Stimulated activated CD4-positive, alpha-beta T cell treated with anti-CD3 and anti-CD28 coated beads, TNF-alpha, amount 100 ng/mL, for 48 hours (primary cell): ENCODE measurements at places on chromosomes 2 and 18.

- DNase-seq: no peak
Measured at GRCh38 chr2:137437386-137437785, 526.9 kb upstream of the HNMT start.

GRCh38 chr2:2579814-2580213 is 248.7 kb upstream of the MYT1L start:
- DNase-seq: no peak

GRCh38 chr18:67001052-67001451 is 397.2 kb upstream of the CDH19 start:
- no peak for DNase-seq

- DNase-seq: no peak
Measured at GRCh38 chr2:177799531-177799930, 273.0 kb downstream of the PDE11A start.

DNA sequence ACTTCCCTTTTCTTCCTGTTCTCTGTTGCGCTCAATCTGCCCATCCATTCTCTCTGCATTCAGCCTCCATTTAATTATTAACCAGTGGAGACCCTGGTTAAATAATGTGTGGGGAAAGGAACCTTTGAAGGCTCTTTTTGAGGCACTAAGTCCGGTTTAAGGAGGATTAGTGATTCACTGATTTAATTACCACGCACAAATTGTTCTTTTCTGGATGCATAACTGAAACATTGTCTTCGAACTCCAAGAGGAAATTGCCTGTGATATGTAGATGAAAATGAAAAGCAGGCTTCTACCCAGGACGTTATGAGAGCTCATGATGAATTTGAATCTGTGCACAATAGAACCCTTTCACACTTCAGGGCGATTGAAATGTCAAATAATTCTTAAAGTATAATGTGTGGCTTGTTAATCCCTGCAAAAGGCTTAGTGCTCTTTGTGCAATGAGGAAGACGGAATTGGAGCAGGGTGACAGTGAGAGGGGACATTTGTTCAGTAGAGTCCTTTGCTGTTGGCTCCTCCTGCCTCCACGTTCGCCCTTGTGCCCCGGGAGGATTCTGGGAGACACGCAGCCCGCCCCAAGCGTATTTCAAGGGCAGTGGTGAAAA is 51.1 kb upstream of the ZNF236 start:
- no peak for DNase-seq

GRCh38 chr2:29640360-29640759 is 281.0 kb downstream of the ALK start:
- DNase-seq: no peak

GRCh38 chr2:24843330-24843860 is 50.2 kb downstream of the CENPO start:
- DNase-seq: no peak

GRCh38 chr2:132871831-132872230 is 201.8 kb upstream of the LYPD1 start:
- DNase-seq: no peak

GRCh38 chr2:191724015-191724414 is 46.1 kb downstream of the NABP1 start:
- no peak for DNase-seq

- no peak for DNase-seq
Measured at GRCh38 chr2:216486708-216487107, 11.9 kb upstream of the RPL37A start.

DNA sequence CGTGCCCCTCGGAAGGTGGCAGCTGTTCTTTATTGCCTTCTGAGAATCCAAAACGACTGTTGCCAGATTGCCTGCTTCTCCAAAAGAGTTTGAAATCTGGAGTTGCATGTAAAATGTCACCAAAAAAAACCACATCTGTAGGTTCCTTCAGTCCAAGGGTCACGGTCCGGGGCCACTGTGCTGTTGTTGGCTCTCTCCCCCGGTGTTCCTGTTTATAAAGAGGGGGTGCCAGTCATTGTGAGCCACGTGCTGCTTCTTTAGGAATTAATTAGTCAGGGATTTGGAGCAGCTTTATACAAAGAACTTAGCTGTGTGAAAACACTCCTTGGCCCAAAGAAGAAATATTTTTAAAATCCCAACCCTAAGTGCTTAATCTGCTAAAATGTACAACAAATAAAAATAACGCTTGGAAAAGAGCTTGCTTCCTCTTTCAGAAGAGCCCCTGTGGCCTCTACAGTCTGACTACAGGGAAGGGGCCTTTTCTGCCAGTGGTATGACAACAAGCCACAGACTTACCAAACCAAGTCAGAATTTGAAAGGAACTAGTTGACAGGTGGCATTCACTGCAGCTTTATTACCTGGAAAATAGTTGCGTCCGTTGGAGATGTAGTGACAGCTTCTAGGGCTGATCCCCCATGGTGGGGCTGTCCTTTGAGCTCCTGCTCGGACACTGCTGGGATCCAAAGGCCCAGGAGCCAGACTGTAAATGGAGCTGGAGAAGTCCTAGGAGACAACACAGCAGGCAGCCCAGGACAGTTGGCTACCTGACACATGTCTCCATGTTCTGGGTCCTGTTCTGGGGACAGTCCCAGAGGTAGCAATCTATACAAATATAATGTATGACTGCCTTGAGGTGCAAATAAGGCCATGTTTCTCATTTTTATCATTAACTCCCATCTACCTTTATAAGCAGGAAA is 84.5 kb upstream of the SLC1A4 start:
- DNase-seq: no peak

GRCh38 chr2:237706257-237706656 is 78.9 kb downstream of the LRRFIP1 start:
- no peak for DNase-seq

GRCh38 chr2:39618236-39618635 is 47.5 kb upstream of the TMEM178A start:
- no peak for DNase-seq

GRCh38 chr2:149513461-149513860 is 74.1 kb downstream of the MMADHC start:
- no peak for DNase-seq

DNA sequence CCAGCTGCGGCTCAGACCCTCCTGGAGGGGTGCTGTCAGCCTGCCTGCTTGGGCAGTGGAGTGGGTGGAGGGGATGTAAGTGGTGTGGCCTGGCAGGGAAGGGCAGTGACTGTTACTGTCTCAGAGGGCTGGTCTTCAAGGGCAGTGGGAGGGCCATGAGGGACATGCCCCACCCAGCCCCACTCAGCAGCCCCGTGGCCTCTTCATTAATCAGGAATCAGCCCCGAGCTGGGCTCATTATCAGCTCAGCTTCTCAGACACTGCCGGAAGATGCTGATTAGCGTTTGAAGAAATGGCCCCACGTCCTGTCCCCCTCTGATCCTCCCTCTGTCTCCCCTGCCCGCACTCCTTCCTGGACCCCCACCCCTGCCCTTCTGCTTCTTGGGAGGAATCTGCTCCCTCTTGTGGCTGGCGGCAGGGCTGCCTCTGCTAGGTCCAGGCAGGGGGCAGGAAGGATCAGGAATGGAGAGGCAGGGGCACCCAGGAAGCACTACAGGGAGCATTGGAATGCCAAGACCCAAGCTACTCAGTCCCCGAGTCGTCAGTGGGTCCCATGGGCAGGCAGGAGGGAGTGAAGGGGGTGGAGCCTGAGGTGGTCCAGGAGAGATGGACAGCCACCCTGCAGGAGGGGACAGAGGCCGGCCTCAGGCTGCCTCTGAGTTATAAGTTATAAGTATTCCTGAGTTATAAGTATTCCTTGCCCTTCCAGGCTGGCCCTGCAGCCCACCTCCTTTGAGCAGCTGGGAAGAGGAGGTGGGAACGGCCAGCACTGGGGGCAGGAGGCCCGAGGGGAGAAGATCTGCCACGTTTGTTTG is 7.0 kb downstream of the ASIC4 start:
- no peak for DNase-seq

DNA sequence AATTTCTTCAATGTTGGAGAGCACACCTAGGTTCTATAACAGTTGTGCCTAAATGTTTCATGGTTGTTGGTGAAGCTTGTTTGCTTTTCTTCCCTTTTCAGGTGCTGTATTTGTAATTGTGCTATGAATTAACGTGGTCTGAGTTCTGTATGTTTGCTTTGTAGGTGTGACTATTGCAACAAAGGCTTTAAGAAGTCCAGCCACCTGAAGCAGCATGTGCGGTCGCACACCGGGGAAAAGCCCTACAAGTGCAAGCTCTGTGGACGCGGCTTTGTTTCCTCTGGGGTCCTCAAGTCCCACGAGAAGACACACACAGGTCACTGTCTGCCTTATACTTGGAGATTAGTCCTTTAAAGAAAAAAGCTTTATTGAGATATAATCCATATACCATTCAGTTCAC is 91.2 kb downstream of the ZNF236 start:
- no peak for DNase-seq

DNA sequence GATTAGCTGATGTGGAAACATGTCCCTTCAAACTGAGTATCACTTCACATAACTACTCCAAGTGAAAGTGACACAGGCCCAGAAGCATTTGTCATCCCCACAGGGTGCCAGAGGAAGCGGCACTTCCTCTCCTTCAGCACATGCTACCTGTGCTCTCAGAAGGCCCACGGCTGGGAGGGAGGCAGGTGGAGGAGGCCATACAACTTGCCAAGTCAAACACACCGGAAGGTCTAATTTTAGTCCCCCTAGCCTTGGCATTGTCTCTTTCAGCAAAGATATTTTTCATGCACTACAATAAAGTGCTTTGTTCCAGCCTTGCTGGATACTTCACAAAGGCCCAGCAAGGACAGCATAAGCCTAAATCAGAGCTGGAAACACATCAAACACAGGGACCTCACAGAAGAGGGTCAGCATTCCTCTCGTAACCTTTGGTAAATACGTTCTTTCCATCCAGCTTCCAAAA is 38.0 kb downstream of the VSNL1 start:
- DNase-seq: no peak

GRCh38 chr2:17135619-17136018 is 382.6 kb downstream of the RAD51AP2 start:
- DNase-seq: no peak

GRCh38 chr2:103788951-103789350 is 1027.1 kb downstream of the TMEM182 start:
- no peak for DNase-seq

- peak; percentile 81 for DNase-seq
Measured at GRCh38 chr2:8544786-8545694, 136.8 kb upstream of the ID2 start.

GRCh38 chr2:144006139-144006538 is 513.8 kb downstream of the ZEB2 start:
- no peak for DNase-seq

DNA sequence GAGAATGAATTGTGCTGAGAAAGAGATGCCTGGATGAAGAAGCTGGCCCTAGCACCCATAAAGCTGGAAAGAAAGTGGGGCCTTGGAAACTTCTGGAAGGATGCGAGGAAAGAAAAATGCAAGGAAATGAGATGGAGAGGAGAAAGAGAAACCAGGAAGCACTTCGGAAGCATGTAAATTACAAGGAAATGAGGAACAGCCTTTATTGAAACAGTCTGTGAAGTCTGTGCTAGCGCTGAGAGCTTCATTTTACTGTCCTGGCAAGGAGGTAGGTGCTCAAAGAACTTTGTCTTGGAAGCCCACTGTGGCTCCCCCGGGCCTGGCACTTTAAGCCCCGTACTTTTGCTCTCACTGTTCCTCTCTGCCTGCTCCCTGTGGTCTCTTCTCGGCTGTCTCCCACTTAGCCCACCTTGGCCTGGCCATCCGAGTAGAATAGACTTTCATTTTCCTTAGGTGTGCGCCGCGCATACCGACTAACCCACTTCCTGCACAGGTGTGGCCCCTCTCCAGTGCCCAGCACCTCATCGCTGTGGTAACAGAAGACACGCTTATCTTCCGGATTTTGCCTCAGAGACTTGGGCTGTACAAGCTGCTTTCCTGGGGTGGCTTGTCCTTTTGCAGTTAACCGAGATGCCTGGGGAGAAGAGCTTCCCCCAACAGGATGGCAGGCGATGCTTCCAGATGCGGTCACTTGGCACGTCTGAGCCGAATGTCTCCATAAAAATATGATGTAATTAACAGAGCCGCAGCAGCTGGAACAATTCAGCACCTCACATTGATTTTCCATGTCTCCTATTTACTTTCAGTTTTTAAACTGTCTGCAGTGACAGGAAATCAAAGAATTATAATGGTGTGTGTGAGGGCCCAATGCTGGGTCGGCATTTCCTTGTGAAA is 199.6 kb downstream of the HRH4 start:
- peak; percentile 12 for DNase-seq

GRCh38 chr2:172340394-172340793 is 87.0 kb upstream of the ITGA6 start:
- no peak for DNase-seq

DNA sequence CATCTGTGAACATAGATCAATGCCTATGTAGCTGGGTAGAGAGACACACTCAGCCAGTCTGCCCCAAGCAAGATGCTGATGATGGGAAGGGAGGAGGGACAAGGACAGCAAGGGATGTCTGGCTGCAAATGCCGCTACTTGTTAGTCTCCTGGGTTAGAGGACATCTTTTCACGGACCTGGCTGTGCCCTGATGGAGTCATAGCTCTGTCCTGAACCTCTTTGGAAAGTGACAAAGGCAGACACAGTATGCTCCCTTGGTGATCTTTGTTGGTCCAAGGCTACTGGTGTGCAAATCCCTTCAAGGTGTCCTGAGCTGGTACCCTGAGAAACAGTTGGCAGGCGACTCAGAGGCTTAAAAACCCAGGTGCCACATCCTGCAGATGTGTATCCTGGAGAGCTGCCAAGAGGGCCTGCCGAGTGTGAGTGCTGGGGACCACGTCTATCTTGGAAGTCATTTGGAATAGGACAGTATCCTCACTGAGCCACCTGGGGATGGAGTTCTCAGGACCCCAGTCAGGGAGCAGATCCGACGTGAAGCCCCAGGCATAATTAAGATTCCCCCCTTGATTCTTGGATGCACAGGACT is 10.8 kb downstream of the FOSL2 start:
- no peak for DNase-seq

- no peak for DNase-seq
Measured at GRCh38 chr2:12834239-12834638, 117.5 kb downstream of the TRIB2 start.

DNA sequence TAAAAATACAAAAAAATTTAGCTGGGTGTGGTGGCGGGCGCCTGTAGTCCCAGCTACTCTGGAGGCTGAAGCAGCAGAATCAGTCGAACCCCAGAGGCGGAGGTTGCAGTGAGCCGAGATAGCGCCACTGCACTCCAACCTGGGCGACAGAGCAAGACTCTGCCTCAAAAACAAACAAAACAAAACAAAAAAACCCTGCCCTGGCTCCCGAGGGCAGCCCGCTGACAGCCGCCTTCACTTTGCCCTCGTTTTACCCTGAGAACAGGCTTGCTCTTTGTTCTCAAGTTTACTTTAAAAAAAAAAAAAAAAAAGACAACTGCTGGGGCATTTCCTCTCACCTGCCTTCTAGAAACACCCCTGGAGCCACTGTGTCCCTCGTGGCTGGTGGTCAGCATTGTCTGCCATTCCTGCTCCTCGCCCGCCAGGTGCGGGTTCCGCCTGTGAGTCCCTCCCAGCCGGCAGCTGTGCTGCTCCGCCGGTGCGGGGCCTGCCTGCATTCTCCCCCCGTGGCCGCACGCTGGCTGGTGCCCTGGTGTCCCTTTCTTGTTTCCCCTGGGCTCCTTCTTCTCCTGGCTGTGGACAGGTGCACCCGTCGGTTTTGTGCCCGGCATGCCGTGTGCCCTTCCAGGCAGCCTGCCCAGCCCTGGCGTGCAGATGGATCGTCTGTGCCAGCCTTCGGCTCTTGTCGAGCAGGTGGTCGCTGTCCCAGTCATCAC is 105.7 kb downstream of the USP40 start:
- no peak for DNase-seq

GRCh38 chr18:2851771-2852170 is 5.0 kb downstream of the EMILIN2 start:
- DNase-seq: no peak

GRCh38 chr18:32393407-32393806 is 77.3 kb downstream of the GAREM1 start:
- DNase-seq: no peak
